ENCODE measurements at places on chromosomes 12 and 14. TPM values are rescaled to one million over a fixed set of nuclear protein-coding genes. Genes with fewer than 3 reads are reported as not detected.

Gene LYSET
- 12.0 TPM for total RNA-seq

Gene C12orf50
- not detected for total RNA-seq

Gene SCNN1A
- total RNA-seq: 0.26 TPM

Gene RNF34
- 72.5 TPM for total RNA-seq

Gene JDP2
- total RNA-seq: 1.8 TPM

Gene SYT1
- total RNA-seq: not detected

Gene PARPBP
- 24.0 TPM for total RNA-seq

Gene PNP
- 179 TPM for total RNA-seq

Gene SIX6
- total RNA-seq: not detected

Gene CCDC175
- not detected for total RNA-seq

Gene PROX2
- 0.19 TPM for total RNA-seq

Gene TAS2R42
- total RNA-seq: not detected
